Stimulated activated CD4-positive, alpha-beta T cell treated with anti-CD3 and anti-CD28 coated beads, Interleukin-1b, Interleukin-23, amount 100 ng/mL, for 48 hours (primary cell): ENCODE measurements at places on chromosomes 13 and 19.

DNA sequence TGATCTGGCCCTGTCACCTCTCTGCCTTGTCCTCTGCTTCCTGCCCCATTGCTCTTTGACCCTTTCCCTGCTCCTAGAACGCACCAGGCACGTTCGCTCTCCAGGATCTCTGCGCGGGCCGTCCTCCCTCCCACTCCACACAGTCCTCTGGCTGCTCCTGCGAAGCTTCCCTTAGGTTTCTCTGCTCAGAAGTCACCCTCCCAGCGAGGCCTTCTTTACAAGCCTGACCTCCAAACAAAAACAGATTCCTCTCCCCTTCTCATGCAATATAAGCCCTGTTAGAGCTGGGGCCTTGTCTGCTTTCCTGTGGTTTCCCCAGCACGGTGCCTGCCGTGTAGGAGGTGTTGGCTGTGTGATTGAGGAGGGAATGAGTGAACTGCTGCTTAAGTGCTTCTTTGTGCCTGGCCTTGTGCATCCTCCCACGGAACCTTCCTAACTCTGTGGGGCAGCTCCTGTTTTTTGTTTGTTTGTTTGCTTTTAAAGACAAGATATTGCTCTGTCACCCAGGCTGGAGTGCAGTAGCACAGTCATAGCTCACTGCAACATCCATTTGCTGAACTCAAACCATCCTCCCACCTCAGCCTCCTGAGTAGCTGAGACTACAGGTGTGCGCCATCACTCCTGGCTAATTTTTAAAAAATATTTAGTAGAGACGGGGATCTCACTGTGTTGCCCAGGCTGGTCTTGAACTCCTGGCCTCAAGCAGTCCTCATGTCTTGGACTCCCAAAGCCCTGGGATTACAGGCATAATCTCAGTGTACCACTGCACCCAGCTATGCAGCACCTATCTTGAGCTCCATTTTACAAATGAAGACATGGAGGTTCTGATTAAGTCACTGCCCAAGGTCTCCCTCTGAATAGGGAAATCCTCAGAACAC lies 82.0 kb downstream of the SIPA1L3 start:
- no peak for DNase-seq

DNA sequence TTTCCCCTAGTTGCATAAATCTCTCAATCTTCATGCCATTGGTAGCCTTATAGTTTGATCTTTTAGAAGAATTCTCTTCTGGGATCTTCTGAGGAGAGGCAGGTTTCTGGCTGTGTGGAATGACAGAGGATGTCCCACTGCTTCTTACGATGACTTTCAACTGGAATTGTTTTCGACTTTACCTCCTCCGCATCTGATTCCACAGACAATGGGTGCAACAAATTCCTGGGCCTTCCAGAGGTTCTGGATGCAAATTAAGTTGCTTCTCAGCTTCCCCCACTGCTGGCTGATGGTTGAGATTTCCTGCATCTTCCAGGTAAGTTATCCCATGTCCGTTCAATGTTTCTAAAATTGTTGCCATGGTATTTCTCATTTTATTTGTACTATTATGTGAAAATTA lies 142.3 kb upstream of the TSC22D1 start:
- DNase-seq, result no peak

DNA sequence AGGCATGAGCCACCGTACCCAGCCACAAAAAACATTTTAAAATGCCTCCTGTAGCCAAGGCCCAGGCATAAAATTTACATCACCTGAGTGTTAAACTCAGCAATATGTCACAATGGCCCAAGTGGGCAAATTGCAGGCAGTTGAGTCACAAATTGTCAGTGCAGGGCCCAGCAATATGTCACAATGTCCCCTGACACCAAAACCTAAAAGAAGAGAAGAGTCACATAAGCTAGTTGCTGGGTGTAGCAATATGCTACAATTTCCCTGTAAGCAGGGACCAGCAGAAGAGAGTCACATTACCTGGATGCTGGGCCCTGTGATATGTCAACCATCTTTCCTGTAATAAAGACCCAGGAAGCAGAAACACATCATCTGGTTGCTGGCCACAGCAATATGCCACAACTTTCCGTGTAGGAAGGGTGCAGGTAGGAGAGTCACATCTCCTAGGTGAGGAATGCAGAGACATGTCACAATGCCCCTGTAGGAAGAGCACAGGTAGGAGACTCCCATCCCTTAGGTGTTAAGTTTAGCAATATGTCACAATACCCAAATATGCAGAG lies 136.0 kb upstream of the ZNF91 start:
- no peak for DNase-seq

DNA sequence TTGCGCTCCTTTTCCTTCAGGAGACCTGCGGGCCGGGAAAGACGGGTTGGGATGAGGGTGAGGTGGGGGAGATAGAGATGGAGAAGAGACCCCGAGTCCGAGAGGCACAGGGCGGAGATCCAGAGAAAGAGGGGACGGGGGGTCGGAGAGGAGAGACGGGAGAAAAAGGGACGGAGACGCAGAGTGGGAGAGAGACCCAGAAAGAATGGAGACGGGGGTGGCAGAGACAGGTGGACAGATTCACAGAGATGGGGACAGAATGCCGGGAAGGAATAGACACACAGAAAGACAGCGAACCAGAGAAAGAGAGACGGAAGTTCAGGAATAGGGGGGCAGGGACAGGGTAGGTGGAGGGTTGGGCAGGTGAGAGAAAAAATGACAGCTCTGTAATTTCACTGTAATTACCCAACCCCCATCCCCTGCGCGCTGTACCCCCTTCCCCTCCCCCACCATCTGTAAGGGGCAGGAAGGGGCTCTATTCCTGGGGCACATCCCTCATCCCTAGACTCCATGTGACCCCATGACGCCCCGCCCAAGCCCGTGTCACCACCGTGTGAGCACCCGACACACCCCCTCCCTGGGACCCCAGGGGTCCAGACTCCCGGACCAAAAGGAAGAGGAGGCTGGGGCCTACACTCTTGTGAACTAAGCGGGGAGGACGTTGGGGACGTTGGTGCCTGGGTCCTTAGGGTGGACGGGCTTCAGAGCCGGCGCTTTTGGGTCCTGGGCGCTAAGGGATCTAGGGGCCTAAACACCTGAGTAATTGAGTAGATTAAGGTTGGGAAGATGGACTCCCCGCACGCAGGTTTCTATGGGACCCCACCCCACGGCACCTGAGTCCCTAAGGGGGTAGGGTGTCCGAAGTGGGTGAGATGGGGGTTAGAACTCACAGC lies 967 bp downstream of the DBP start:
- no peak for DNase-seq

DNA sequence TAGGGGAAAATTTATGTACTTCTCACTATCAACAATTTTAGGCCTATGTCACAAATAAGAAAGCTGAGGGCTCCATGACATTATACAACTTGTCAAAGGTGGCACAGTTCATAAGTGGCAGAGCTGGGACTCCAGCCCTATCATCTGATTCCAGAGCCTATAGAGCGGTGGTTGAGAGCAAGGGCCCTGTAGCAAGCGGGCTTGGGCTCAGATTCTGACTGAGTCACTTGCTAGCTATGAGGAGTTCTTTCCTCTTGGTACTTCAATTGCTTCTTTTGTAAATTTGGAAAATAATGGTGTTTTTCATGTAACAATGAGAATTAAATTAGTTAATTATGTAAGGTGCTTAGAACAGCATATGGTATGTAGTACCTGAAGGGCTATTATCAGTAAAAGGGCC lies 28.7 kb upstream of the FAM216B start:
- no peak for DNase-seq

- DNase-seq, result no peak
These were observed 8.1 kb upstream of the GPI start for GRCh38 chr19:34356875-34357274.
